Esophagus squamous epithelium (tissue), 5 donors: ENCODE measurements at places on chromosomes 16 and 17.

DNA sequence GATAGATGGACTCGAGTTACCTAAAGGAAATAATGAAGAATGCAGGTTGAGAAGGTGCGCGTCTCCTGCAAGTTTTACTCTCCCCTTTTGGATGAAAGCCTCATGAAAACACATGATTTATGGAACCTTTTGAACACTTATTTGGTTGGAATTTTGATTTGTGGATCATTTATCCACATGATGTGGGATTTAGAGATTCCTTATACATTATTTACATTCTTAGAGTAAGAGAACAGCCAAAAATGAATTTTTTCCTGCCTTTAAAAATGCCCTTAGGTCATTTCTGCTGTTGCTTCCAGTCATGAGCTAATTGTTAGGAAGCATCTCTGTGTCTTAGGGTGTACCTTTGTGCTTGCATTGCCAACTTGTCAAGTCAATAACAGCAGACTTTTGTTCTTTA, 99.9 kb downstream of the RPTOR start:
- no peak for DNase-seq

- DNase-seq: no peak
These were observed 8.0 kb downstream of the ZNF205 start for GRCh38 chr16:3120435-3120834.

DNA sequence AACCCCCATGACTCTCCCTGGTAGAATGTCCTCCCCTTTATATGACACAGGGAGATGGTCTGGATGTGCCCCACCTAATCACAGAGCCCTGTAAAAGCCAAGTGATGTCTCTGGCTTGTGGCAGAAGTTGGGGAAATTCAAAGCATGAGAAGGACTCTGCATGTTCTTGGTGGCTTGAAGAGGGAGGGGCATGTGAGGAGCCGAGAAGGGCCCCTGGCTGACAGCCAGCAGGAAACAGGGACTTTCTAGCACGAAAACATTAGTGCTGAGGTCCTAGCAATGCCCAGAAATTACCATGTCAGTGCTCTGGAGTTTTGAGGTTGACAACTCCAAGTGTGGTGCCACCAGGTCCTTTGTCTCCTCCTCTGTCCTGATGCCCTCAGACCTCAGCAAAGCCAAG, 75.9 kb downstream of the USP22 start:
- DNase-seq: no peak

- no peak for DNase-seq
These were observed 3.3 kb downstream of the XYLT2 start for GRCh38 chr17:50349243-50349600.

GRCh38 chr16:82612263-82612662, 14.5 kb upstream of the CDH13 start:
- no peak for DNase-seq

GRCh38 chr17:40069751-40070708, 7.3 kb downstream of the THRA start:
- DNase-seq: no peak

GRCh38 chr16:12091569-12092543, 115.3 kb downstream of the SNX29 start:
- no peak for DNase-seq

- DNase-seq: no peak
These were observed at the start of gene MSL1 for GRCh38 chr17:40121181-40122135. TSS of gene MSL1 (plus strand) at chr17:40121971. CDS start at chr17:40122613, 642 bp downstream.

DNA sequence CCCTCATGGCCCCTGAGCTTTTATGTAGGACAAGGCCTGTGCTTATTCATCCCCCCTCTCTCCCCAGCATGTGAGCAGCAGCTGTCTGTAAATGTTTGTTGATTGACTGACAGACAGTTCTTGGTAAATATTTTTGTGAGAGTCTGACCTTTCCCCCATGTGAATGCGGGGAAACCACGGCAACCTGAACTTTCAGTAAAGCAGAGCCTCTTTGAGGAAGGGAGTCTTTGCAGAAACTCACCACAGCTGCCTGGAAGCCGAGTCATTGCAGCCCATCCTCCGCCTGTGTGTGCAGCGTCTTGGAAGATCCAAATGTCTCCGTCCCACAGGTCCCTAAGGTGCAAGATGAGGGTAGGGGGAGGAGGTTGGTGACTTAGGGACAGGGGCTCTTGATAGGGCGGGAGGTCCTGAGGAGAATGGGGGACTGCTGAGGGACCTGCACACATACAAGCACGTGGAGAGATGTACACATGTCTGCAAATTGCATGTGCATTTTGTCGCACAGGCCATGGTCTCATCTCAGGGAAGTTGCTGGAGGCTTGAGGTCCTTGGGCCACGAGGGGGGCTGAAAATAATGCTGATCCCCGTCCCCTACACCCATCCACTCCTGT, 23.0 kb upstream of the IL21R start:
- no peak for DNase-seq

DNA sequence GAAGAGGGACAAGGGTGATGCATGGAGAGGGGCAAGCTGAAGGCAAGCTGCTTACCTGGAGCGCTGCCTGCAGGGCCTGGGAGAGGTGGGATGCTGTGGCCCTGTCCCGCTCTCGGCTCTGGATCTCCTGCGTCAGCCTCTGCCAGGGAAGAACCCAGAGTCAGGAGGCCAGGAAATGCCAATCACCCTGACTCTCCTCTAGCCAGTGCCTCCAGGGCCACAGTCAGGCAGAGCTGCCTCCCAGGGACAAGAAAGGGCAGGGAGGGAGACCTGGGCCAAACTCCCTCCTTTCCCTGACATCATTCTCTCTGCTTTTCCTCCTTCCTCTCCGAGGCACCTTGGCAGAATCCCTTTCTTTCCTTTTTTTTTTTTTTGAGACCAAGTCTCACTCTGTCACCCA, 11.3 kb downstream of the CDK3 start:
- no peak for DNase-seq

GRCh38 chr17:28953444-28954118, 2.3 kb upstream of the PHF12 start:
- DNase-seq: no peak

DNA sequence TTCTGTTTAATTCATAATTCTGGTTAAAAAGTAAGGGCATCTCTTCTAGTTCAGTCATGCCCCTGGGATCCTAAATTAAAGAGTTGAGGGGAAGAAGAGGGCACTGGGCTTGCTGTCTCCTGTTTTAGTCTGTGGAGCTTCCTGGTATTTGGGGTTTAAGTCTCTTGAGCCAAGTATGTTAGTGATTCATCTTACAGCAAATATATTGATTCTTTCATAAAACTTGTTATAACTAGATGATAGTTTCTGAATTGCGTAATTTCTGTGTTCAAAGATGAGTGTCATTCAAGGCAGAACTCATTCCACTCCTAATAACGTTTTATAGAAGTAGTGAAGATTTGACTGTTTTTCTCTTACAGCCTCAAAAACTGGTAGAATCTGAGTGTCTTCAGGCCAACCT, 1.7 kb downstream of the TXNDC17 start:
- no peak for DNase-seq

DNA sequence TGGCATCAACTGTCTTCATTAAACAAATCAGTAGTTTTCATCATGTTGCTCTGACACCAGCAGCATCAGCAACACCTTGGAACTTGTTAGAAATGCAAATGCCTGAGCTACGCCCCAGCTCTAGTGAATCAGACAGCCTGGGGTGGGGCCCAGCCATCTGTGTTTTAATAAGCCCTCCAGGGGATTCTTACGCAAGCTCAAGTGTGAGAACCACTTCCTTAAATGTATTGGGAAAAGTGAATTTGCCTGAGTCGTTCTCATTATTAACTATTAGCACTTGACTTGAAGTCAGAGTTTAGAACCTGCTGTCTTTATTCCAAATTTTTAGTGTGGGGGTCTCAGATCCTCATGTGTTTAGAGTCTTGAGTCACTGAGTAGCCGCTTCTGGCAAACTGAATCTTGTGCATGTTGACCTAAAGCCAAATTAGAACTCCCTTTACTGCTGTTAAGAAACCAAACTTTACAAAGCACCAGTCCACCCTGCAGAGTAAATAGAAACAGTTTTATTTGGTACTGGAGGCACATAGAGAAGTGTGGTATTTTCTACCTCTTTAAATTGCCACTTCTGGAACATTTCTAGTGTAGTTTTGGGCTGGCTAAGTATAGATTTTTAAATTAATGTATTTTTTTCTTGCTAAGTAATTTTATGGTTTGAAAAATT, 137.4 kb upstream of the COX10 start:
- DNase-seq: peak; percentile 16

DNA sequence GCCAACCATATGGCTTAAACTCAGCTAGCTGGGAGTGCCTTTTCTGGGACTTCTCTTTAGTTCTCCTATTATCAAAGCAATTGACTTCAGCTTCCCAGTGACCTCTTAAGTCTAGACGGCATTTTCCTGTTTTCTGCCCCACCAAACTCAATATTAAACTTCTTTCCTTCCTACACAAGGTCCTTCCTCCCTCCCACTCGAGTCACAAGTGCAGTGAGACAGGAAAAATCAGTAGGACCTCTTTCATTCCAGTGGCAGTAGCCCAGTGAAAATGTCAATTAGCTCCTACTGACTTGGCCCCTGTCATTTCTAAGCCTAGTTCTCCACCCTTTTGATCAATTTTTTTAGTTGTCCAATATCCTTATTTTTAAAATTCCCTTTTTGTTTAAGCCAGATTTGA, 9.6 kb upstream of the NACA2 start:
- DNase-seq: no peak

DNA sequence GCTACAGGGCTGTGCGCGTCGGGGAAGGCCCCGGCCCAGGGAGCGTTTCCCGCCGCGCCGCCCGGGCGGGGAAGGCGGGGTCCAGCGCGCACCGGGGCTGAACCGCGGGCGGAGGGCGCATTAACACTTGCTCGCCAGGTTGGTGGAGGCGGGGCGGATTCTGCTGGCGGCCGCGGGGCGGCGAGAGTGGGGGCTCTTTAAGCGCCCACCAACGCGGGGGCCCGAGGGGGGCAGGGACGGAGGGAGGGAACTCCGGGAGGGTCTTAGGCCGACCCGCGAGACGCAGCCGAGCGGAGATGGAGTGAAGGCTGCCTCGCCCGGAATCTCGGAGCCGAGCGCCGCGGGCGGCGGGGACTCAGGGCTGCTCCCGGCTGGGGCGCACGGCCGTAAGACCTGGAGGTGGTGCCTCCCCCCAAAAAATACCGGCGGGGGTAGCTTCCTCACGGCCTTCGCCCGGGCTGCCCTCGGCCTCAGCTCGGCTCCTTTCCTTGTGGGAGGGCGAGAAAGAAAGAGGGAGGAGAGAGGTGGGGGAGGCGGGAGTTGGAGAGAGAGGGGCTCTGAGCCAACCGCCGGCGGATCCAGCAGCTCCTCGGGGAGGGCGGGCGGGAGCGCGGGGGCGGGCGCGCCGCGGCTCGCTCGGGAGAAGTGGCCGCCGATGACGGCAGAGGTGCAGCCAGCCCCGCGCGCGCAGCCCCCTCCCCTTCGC, 415 bp upstream of the FOXF1 start:
- no peak for DNase-seq

DNA sequence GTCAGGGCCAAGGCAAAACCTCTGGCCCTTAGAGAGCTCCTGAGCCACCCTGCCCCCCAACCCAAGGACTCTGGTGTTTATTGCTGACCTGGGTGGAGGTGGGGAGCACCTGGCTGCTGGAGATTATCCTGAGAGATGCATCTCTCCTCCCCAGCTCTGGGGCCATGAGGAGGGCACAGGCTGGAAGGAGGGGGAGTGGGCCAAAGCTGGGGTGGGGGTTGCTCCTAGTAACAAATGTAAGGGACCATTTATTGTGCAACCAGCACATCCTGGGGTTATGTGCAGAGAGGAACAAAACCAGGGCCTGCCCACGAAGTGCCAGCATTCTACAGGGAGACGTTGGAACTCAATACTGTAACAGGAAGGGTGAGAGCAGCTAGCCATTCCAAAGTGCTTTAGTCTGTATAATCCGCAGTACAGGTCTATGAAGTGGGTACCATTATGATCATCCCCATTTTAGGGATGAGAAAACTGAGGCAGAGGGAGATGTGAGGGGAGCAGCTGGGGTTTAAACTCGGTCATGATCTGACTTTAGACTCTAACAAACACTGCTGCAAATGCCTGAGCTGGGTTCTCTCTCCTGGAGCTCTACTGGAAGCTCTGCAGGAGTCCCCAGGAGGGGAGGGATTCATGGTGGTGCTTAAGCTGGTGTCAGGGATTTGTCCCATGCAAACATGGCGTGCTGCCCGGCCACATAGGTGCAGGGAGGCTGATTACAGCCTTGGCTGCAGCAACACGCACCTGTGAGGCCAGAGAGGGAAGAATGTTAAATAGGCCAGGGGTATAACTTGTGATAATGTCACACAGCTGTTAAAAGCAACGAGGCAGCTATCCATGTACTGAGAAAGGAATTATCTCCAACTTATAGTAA, 1.4 kb upstream of the RHBDF2 start:
- DNase-seq: no peak

DNA sequence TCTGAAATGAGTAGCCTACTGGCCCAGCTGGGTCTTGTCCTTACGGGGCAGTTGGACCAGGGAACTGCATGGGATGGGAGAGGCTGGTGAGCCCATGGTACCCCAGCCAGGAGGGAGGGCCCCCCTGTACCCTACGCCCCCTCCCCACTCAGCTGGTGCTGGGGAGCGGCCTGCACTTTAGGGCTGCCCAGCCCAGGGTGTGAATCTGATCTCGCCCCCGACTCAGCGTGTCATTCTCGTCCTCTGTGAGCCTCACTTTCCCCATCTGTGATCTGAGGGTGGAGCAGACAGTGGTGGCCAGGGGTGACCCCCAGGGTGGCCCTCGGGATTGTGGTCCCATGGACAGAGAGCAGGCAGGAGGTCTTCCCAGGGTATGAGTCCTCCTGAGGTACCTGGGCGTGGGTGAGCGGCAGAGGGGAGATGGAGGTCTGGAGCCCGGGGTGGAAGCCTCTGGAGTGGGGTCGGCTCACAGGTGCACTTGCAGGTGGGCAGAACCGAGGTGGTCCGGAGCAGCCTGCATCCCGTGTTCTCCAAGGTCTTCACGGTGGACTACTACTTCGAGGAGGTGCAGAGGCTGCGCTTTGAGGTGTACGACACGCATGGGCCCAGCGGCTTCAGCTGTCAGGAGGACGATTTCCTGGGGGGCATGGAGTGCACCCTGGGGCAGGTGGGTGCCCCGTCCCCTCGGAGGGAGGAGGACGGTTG, 1.6 kb downstream of the CPNE7 start:
- DNase-seq: no peak
